ENCODE measurements at places on chromosomes 2 and 18.

DNA sequence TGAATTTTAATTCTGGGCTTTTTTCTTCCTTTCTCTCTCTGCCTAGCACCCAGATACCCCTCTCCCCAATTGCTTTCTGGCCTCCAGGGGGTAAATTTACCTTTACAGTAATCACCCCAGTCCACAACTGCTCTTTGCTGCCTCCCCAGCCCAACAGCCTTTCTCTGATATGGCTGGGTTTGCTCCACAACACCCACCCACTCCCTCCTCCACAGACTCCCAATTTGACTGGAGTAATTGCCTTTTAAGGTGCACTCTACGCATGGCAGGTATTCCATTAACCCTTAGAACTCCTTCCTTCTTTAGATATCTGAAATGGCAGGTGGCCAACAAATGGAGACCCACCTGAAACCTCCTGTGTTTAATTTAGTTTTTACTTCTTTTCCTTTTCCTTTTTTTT is 3.6 kb downstream of the CELF4 start:
- no peak for DNase-seq

DNA sequence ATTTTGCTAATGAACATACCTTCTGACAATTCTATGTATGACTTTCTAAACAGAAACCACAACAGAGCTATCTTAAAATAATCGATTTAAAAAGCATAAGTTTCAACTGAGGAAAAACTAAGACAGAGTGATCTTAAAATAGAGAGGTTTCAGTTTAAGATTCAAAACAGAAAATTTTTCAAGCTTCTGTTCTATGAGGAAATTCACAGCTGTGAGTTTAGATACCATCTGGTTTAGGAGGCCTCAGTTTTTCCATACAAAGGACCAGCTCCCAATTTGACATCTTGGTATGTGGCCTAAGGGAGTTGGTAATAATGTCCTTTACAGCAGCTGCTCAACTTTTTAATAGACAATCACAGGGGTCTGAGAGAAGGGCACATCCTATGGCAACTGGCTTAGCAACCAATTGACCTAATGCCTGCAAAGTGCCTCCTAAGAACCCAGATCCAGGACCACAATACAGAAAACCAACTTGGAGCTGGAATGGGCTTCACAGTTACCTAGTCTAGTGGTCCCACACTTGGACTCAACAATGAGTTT is 39.7 kb downstream of the MDH1 start:
- DNase-seq: no peak

- no peak for DNase-seq
These were observed 1.4 kb upstream of the ACVR2A start for GRCh38 chr2:147843391-147843863.

DNA sequence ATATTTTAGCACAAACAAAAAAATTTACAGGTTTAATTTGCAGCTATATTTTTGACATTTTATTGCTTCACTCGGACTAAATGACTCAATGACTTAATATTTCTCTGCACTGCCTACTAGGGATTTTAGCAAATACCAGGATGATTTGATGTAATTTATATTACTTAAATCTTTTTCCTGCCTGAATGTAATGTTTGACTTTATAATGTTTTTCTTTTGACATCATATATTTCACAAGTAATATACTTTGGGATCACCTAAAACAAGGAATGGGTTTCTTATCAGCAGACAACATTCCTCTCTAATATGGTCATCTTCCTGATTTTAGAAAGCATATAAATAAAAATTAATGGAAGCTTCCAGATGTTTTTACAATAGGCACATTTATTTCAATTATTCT is 253.2 kb upstream of the EPC2 start:
- no peak for DNase-seq

- DNase-seq: no peak
These were observed 30.2 kb downstream of the NRP2 start for GRCh38 chr2:205712508-205712907.

DNA sequence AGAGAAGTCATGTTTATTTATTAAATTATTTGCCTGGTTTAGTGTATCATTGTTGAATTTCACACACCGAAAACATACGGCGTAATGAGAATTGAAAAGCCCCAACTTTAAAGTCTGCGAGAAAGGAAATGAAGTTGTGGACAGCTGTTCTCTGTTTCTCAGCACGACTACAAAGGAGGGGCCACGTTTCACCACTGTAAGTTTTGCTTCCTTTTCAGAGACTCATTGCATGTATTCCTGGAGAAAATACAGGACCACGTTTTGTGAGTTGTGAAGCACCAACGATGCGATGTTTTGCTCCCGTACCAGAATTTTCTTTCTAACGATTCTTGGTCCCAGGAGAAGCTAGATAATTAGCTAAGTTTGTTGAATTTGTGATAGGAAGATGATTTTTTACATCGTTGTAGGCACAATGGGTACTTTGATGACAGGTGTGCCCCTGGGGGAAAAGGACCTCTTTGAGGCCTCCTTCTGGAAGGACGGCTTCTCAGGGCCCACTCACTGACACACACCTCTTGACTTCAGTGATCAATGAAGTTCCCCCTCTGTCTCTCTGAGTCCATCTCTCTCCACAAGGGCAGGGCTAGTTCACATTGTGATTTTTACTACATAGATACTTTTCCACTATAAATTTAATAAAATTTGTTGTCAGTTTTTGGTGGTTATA is 23.7 kb upstream of the ACKR3 start:
- DNase-seq: no peak

DNA sequence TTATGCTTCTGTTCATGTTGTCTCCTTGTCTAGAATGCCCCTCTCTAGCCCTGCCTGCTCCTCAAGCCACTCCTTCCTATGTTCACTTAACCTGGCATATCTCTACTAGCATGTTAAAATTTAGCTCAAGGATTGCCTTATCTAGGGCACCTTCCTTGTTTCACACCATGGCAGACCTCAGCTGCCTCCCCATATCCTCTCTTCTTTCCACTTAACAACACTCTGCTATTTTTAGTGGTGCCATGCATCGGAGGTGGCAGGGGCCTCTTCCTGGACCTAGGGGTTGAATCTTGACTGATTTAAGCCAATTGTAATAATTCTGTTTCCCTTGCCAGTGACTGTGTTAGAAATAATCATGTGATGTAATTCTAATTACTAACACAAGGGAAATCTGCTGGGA is 36.9 kb upstream of the FAM98A start:
- no peak for DNase-seq

- DNase-seq: no peak
These were observed 110.7 kb upstream of the EFEMP1 start for GRCh38 chr2:56034258-56034657.

- DNase-seq: no peak
These were observed 44.8 kb downstream of the ZAP70 start for GRCh38 chr2:97758131-97758705.

- DNase-seq: no peak
These were observed 241.4 kb upstream of the ACVR2A start for GRCh38 chr2:147603447-147603846.

GRCh38 chr2:225842939-225843338 is 443.4 kb downstream of the NYAP2 start:
- no peak for DNase-seq

- DNase-seq: no peak
These were observed 149.5 kb downstream of the SPP2 start for GRCh38 chr2:234199996-234200395.

GRCh38 chr2:38462121-38462661 is 85.1 kb upstream of the ATL2 start:
- DNase-seq: peak; percentile 14

- DNase-seq: no peak
These were observed 2.2 kb upstream of the GPR148 start for GRCh38 chr2:130726614-130727180.
